ENCODE measurements at places on chromosomes 1 and 21.

GRCh38 chr1:203593143-203593542 is 33.5 kb upstream of the ATP2B4 start:
- DNase-seq: no peak

- DNase-seq: no peak
Observed at GRCh38 chr21:42389449-42389835, 6.4 kb downstream of the TMPRSS3 start.

- no peak for DNase-seq
Observed at GRCh38 chr21:28333578-28334075, 659.0 kb downstream of the LTN1 start.

- DNase-seq: no peak
Observed at GRCh38 chr1:65924471-65924870, 131.8 kb downstream of the PDE4B start.

DNA sequence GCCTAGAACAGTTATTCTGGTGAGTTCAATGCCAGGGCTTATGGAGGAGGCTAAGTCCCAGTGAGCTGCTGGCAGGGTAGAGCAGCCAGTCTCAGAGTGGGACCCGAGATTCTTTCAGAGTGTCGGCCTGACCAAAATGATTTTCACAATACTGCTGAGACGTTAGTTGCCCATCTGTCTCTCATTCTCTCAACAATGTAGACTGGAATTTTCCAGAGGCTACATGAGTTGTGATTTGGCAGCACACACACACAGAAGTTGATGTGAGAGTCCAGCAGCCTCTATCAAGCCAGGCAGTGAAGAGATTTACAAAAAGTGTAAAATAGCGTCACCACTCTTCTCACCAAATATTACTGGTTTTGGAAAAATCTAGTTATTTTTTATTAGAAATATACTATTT is 21.7 kb downstream of the CACNA1S start:
- DNase-seq: no peak
